ENCODE measurements at places on chromosomes 3 and 15. TPM values are rescaled to one million over a fixed set of nuclear protein-coding genes. Genes with fewer than 3 reads are reported as not detected.

DNA sequence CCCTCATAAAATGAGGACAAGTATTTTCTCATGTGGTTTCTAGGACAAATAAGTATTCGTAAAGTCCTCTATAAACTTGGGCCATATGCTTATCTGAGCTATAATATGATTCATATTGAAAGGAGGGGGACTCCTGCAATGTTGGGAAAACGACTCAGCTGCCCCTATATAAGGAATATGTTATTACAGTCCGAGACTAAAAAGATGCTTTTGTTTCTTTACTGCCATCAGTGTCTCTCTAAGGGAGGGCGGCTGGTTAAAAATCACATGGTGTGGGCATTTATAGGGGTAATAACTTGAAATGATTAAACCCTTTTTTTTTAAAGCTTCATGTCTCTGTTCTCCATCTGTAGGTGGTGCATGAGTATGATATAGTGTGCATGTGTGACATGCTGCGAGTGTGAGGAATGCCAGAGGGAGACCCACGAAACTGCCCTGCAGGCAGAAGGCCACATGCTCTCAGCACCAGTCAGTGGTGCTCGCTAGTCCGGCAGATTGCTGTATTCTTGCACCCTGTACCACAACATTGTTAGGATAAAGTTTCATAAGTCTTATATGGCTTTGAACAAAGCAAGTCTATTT lies 256.0 kb upstream of the CTDSPL start:
- no peak for DNase-seq

DNA sequence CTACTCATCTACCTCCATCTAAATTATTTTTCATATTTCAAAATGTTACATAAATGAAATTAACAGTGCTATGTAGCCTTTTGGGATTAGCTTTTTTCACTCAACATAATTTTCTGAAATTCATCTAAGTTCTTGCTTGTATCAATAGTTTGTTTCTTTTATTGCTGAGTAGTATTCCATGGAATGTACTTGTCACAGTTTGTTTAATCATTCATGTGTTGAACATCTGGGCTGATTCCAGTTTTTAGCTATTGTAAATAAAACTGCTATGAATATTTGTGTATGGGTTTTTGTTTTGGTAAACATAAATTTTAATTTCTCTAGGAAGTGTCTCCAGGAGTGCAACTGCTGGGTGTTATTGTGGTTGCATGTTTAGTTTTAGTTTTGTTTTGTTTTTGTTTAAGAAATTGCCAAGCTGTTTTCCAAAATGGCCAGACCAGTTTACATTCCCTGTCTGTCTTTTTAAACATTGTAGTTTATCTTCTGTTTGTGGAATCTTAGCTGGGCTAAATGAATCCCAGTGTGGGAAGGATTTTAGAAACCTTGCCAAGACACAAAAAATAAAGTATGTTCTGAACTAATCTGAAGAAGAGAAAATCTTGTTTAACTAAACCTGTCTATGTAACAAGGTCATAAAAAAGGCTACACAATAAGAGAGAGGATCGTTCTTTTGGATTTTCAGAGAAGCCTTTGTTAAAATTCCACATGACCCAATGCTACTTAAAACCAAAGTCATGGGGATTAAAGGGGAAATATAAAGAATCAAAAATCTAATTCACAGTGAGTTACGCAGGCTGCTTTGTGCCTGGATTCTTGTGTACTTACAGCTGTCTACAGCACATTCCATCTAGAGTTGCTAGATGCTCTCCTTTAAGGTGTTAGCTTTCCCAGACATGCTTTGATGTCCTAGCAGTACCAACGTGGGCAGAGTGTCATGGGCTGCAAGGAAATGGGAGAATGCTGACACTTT lies 129.2 kb upstream of the SUCLG2 start:
- DNase-seq: no peak

GRCh38 chr3:142394921-142395622 lies 52.8 kb downstream of the XRN1 start:
- DNase-seq: no peak

- no peak for DNase-seq
Observed at GRCh38 chr15:26635105-26635504, 137.8 kb downstream of the GABRB3 start.

DNA sequence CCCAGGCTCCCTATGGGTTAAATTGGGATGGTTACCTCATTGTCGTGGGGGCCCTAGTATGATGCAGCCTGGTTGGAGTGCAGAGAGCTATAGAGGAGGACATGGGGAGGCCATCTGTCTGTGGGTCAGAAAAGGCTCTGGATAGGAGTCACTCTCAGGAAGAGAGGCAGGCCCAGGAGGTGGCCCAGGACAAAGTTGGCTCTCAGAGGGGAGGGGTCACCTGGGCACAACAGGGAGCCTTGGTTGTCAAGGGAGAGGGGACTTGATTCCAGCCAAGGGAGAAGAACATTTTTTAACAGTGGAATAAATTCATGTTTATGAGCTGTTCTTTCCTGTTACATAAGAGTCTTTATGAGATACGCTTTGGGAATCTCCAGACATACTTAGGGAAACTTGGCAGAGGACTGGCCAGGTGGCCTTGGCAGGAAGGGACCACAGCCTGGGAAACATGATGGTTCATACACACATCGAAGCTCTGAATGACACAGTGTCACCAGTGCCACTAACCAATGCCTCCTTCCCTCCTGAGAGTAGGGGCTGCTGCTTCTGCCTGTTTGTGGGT lies 27.5 kb upstream of the LCTL start:
- DNase-seq: no peak

- DNase-seq: no peak
Observed at GRCh38 chr3:64213224-64213878, 11.9 kb downstream of the PRICKLE2 start.

DNA sequence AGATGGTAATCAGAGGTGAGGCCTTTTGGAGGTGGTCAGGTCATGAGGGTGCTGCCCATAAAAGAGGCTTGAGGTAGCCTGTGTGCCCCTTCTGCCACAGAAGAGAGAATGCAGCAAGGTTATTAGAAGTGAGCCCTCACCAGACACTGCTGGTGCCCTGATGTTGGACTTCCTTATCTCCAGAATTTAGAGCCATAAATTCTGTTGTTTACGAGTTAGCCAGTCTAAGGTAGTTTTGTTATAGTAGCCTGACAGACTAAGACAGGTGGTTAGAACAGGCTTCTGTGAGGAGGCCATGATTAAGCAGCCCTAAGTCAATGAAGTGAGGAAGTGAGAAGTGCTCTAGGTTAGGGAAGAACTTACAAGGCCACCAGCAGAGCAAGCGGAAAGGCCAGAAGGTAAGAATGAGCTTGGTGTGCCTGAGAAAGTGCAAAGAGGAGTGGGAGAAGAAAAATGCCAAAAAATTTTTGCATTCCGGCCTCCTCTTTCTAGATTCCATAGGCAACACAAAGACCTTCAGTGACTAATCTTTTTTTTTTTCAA lies 44.2 kb upstream of the STT3B start:
- no peak for DNase-seq

DNA sequence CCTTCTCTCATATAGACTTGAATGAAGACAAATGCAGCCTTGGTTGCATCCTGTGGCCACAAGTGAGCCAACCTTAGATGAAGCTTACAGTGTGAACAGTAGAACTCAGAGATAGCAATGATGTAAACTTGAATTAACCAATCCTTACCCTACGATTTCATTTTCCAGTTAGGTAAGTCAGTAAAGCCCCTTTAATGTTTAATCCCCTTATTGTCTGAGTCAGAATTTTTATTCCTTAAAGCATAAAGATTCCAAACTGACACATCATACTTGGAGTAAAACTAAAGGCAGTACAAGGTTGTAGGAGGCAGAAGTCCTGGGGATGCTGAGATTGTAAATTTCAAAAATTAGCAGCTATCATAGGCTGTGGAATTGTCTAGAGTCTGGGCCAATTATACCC lies 507.8 kb upstream of the DPH6 start:
- DNase-seq: no peak

GREM1 gene
- 5.8 TPM for total RNA-seq

CRYGS gene
- total RNA-seq: 1.3 TPM

KBTBD13 gene
- not detected for total RNA-seq

DENND6A gene
- total RNA-seq: 36.0 TPM

HRG gene
- total RNA-seq: not detected
